ENCODE measurements at places on chromosomes 6 and 20. TPM values are rescaled to one million over a fixed set of nuclear protein-coding genes. Genes with fewer than 3 reads are reported as not detected.

The PREX1 gene
- 30.7 TPM for total RNA-seq

The SAPCD1 gene
- total RNA-seq: 2.0 TPM

The PNPLA1 gene
- total RNA-seq: not detected

The PGC gene
- not detected for total RNA-seq

The SDC4 gene
- 55.6 TPM for total RNA-seq

The PPP1R14C gene
- total RNA-seq: not detected

The GSTA3 gene
- not detected for total RNA-seq

The IMPG1 gene
- total RNA-seq: not detected

The C6orf58 gene
- total RNA-seq: 0.26 TPM

The COL10A1 gene
- not detected for total RNA-seq

The WFDC10B gene
- total RNA-seq: not detected

The RAB23 gene
- 4.2 TPM for total RNA-seq
